Thyroid gland (tissue), 4 donors: ENCODE measurements at places on chromosomes 1 and 21. TPM values are rescaled to one million over a fixed set of nuclear protein-coding genes. Genes with fewer than 3 reads are reported as not detected.

RHOU gene
- total RNA-seq, result 27.3 TPM

VANGL2 gene
- 8.5 TPM for total RNA-seq

GBP2 gene
- 11.0 TPM for total RNA-seq

CR1L gene
- total RNA-seq, result not detected

PLPPR5 gene
- not detected for total RNA-seq

CHRNB2 gene
- total RNA-seq, result not detected

CASQ1 gene
- total RNA-seq, result not detected

TNFRSF4 gene
- 3.8 TPM for total RNA-seq

DVL1 gene
- 55.1 TPM for total RNA-seq

DNM3 gene
- 13.6 TPM for total RNA-seq

UBR4 gene
- total RNA-seq, result 221 TPM

OR2G3 gene
- total RNA-seq, result not detected

TMEM81 gene
- total RNA-seq, result 0.75 TPM

SMPDL3B gene
- total RNA-seq, result 24.2 TPM
